Panc1 (cell line): ENCODE measurements at places on chromosomes 1 and 21. TPM values are rescaled to one million over a fixed set of nuclear protein-coding genes. Genes with fewer than 3 reads are reported as not detected.

Gene LCE1F
- not detected for total RNA-seq

Gene ETV3L
- total RNA-seq = not detected

Gene HFM1
- total RNA-seq = 0.39 TPM

Gene DVL1
- 144 TPM for total RNA-seq

Gene RHOU
- 9.2 TPM for total RNA-seq

Gene IVL
- total RNA-seq = not detected

Gene KCNA2
- 1.1 TPM for total RNA-seq

Gene IFNLR1
- 1.0 TPM for total RNA-seq

Gene ATP6V1G3
- not detected for total RNA-seq

Gene BLZF1
- 19.6 TPM for total RNA-seq

Gene CELA2A
- 0.72 TPM for total RNA-seq

Gene JMJD4
- 27.7 TPM for total RNA-seq

Gene CYYR1
- not detected for total RNA-seq

Gene SLC41A1
- 33.3 TPM for total RNA-seq

Gene PGLYRP4
- total RNA-seq = not detected

Gene TXNDC12
- 77.5 TPM for total RNA-seq

Gene UROD
- 76.8 TPM for total RNA-seq

Gene TLCD4
- total RNA-seq = 2.9 TPM

Gene ST6GALNAC5
- not detected for total RNA-seq

Gene UFC1
- total RNA-seq = 127 TPM

Gene SH2D5
- total RNA-seq = 23.3 TPM

Gene MYOG
- total RNA-seq = not detected

Gene LYPLA2
- total RNA-seq = 82.9 TPM

Gene PBX1
- total RNA-seq = 2.0 TPM

Gene CR1L
- total RNA-seq = not detected

Gene RASAL2
- 31.6 TPM for total RNA-seq

Gene TAF12
- total RNA-seq = 33.9 TPM

Gene AMY1C
- not detected for total RNA-seq

Gene MRAP
- total RNA-seq = not detected

Gene PTPN22
- total RNA-seq = not detected

Gene IQGAP3
- total RNA-seq = 25.6 TPM

Gene PRDM15
- total RNA-seq = 11.2 TPM

Gene TMEM269
- total RNA-seq = 0.13 TPM

Gene SLC22A15
- total RNA-seq = 0.21 TPM

Gene IRF6
- 0.64 TPM for total RNA-seq

Gene USH2A
- total RNA-seq = not detected

Gene CELA3B
- total RNA-seq = 3.4 TPM

Gene AZIN2
- 2.4 TPM for total RNA-seq

Gene TFF1
- 0.36 TPM for total RNA-seq

Gene ZYG11A
- total RNA-seq = 0.36 TPM

Gene SLC5A3
- total RNA-seq = 29.4 TPM

Gene GREM2
- total RNA-seq = not detected

Gene IFI44
- total RNA-seq = 2.0 TPM

Gene LRRC39
- total RNA-seq = 0.26 TPM

Gene TRPM2
- total RNA-seq = 0.26 TPM

Gene AMY2A
- total RNA-seq = 0.28 TPM

Gene C1orf94
- total RNA-seq = not detected

Gene CASQ1
- total RNA-seq = not detected

Gene PIGP
- 16.1 TPM for total RNA-seq

Gene ERI3
- total RNA-seq = 83.3 TPM

Gene ZNF695
- total RNA-seq = 14.7 TPM

Gene CLDN17
- total RNA-seq = not detected

Gene RGL1
- 0.92 TPM for total RNA-seq

Gene DENND2C
- 1.1 TPM for total RNA-seq

Gene CR2
- 0.08 TPM for total RNA-seq
